SHP77 (cell line): ENCODE measurements at places on chromosomes 12 and 14.

GRCh38 chr14:26855077-26855753, 257.4 kb upstream of the NOVA1 start:
- no peak for DNase-seq

- DNase-seq: no peak
Observed at GRCh38 chr12:39435531-39435930, 7.4 kb downstream of the KIF21A start.

DNA sequence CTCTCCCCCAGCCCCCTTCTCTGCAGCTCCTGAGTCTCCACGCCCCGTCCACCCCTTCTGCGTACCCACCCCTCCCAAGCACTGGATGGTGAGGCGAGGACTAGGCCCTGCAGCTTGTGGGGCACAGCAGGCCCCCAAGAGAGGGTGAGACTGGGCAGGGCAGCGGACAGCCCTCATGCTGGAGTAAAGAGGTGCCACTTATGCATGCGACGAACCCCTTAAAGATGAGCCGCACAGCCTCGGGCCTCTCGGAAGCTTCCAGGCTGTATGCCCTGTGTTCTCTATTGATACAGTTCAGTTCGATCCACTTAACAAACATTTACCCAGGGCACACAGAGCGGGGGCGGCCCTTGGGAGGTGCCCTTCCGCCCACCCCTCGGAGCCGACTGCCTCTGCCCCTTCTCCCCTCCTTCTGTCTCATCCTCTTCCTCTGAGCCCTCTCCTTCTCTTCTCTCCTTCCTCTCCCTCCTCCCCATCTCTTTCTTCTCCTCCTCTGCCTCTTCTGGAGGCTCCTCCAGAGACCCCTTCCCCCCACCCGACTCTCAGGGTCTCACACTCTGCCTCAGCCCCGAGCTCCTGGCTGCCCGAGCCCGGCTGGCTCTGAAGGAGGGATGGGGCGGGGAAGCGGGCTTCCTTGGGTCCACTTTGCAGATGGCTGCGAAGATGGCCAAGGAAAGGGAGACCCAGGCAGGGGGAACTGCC, 32.7 kb upstream of the DLK1 start:
- DNase-seq: no peak

DNA sequence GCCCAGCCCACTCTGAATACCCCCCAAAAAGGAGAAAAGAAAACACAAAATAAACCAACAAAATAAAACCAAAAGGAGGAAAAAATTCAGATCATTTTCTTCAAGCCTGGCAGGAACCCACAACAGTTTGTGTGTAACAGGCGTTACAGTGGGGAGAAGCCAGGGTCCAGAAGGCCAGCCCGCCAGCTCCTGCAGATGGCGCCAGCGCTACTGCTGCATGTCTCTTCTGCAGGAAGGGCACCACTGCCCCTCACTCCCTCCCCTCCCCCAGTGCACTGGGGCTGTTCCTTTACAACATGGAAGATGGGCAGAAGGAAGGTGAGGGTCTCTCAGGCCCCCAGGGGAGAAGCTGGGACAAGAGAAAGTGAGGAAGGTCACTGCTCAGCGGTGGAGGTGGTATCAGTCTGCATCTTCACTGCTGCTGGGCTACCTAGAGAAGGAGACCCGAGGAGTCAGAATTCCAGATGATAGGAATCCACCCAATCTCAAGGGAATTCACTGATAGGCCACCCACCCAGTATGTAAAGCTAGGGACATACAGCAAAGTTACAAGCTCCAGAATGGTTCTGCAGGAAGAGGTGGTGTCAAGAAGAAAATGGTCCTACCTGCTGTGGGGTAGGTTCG, 2.3 kb upstream of the NOP2 start:
- DNase-seq: peak; percentile 11

GRCh38 chr12:10409392-10409791, at the start of gene KLRC4:
KLRC4 (minus strand) TSS chr12:10409757; CDS start chr12:10409575, 182 bp downstream.
- DNase-seq: peak; percentile 75
